ENCODE measurements at places on chromosomes 12 and 14. TPM values are rescaled to one million over a fixed set of nuclear protein-coding genes. Genes with fewer than 3 reads are reported as not detected.
A peak's percentile ranks its signal among the peaks of the same experiment; 100 is the strongest.

DHH gene
- not detected for total RNA-seq

CYP46A1 gene
- total RNA-seq, result not detected

MYF5 gene
- not detected for total RNA-seq

KLRC4 gene
- not detected for total RNA-seq

CIROP gene
- total RNA-seq, result not detected

RNASE8 gene
- not detected for total RNA-seq

GUCY2C gene
- not detected for total RNA-seq

ZC3H10 gene
- 3.5 TPM for total RNA-seq

NPFF gene
- total RNA-seq, result not detected

GRCh38 chr12:105986779-105987684, 151.7 kb downstream of the NUAK1 start:
- no peak for DNase-seq

DNA sequence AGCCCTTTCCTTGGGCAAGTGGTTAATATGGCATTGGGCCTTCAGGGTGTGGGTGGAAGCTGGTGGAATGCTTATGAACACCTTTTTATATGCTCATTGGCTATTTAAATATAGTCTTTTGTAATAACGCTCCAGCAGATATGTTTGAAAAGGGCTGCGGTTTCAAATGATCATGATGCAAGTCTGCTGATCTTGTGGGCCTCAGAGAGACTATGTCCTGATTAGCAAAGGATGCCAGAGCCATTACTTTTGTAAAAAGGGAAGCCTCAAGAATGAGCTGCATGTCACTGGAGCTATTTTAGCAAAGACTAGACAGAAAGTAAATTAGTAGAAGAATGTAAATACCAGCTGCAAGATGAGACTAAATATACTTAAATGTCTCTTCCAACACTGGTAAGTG, 200.5 kb downstream of the GXYLT1 start:
- no peak for DNase-seq

- DNase-seq, result no peak
Measured at GRCh38 chr14:28264306-28264705, 502.3 kb upstream of the FOXG1 start.

DNA sequence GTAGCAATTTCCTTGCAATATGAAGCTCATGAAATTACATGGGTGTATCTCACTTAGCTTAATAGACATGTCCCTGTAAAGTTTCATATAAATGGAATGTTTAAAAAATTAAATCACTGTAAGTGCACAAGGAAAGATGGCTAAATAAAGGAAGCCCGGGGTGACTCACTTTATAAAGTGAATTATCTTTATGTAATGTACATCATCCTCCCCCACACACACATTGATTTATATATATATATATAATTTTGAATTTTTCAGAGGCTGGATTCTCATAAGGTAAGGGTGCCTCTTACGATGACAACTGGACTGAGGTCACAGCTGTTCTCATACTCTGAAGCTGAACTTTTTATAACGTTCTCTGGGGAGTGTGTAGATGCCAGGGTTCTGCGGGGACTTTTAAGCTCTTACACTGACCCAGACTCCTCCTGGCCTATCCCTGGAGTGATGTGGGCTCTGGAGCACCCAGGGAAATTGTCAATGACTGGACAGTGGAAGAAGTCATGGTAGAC, 108.7 kb upstream of the HIF1A start:
- no peak for DNase-seq

GRCh38 chr12:50924439-50925341, 27.7 kb upstream of the HIGD1C start:
- DNase-seq, result peak; percentile 65

DNA sequence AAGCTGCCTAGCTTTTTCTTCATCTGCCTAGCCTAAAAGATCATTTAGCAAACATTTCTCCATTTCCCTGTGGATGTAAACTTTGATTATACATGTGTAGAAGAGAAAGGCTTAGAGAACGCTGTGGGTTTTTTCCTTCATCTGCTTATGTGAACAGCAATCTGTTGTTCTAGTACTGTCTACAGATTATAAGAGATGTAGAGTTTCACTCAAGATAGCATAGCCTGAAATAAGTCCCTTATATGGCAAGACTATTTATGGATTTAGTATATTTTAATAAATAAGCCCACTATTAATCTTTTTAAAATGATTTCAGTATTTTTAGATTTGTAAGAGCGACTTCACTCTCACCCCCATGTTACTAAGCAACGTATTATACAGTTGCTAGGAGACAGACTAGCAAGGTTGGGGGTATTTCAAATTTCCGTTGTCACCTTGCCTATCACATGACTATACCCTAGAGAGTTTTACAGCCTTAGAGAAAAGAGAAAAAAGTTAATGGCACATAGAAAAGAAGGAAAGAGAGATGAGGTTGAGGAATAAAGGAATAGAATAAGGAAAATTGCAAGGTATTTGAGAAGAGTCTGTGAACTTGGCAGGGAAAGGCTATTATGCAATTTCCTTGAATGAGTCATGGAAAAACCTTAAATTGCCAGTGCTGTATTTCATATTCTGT, 12.2 kb upstream of the TUBA1A start:
- DNase-seq, result no peak

DNA sequence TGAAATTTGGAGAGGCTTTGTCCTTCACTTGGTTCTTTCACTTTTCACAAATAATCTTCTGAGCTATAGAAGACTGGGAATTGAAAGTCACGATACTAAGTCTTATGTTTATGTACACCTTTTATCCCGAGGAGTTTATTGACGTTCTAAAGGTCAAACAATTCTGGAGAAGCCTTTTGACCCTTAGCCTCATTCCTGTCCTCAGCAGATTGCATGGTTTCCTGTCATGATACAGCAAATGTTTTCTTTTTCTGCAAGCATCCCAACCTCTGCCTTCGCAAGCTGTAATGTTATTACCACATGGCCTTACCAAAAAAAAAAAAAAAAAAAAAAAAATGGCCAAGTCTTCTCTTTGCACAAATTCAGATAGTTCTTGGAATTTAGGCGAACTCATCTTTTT, 411.7 kb upstream of the FLRT2 start:
- DNase-seq, result no peak

GRCh38 chr12:13606290-13606689, 375.1 kb downstream of the GRIN2B start:
- no peak for DNase-seq

GRCh38 chr12:53938326-53939140, at the start of gene HOXC13:
Gene HOXC13, plus strand, starts transcription at chr12:53938831. Its CDS starts 76 bp downstream, at chr12:53938907.
- peak; percentile 99 for DNase-seq

DNA sequence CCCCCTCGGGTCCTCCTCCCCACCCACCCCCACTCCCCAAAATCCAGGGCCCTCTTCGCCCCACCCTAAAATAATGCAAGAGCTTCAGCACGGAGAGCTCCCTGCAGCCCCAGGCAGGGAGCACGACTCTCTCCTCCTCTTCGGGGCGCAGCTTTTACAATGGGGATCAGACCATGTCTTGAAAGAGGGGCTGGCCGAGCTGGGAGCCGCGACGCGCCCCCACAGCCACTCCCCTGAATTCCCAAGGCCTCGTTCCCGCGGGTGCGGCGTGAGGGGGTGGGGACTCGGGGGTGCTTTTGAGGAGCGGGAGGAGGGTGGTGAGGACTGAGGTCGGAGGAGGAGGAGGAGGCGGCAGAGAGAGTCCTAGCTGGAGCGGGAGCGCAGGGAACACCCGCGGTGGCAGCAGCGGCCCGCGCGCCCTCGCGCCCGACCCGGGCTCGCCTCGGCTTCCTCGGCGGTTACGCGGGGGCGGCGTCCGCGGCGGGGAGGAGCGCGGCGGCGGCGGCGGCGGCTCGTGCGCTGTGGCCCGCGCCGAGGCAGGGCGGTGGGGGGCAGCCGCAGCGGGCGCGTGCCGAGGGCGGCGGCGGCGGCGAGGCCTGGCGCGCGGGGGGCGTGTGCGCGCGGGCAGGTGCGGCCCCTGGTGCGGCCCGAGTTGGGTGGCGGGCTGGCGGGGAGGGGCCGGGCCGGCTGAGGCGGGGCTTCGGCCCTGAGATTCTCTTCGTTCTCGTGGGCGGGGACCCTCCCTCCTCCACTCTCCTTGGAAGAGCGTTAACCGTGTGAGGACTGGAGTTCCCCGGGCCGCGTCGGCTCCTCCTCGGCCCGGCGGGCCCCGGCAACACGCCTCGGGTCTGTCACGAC, at the start of gene ANKS1B:
ANKS1B (minus strand) TSS at position 666 of the 858 bp plus-strand sequence. CDS start 699 bp downstream, outside the sequence.
- peak; percentile 69 for DNase-seq

DNA sequence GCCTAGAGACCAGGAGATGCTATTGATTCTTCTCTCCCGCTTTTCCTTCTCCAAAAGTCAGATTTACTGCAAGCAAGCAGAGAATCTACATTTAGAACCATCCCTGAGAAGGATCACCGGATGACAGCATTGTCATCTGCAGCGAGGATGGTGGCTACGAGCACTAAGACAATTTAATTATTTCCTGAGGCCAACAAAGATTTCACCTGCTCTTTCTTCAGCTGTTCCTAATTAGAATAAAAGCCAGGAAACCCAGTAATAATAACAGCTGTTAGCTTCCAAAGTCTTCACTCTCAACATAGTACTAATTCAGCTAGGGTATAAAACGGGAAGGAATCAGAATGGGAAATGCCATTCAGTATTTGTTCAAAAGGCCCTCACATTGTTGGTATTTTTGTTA, 53.3 kb downstream of the TMTC1 start:
- DNase-seq, result no peak

DNA sequence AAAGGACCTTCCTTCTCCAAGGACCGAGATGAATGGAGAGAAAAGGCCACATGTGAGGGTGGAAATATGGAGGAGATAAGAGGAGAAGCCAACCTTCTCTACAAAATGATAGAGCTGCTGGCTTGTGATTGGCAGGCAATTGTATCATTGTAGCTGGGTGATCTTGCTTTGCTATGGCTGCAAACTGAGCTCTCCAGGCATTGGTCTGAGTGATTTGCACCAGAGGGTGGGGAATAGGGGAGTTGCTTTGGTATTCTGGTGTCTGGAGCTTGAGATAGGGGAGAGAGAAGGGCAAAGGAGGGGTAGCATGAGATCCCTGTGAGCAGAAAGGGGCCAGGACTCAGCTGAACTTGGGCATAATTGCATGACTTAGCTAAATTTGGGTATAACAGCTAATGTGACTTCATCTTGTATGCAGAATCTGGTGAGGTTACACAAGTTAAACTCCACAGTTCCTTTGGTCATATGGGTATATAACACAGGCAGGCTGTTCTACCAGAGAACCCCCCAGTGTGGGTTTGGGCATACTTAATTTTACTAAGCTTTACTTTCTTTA, 72.0 kb downstream of the FOS start:
- DNase-seq, result no peak

DNA sequence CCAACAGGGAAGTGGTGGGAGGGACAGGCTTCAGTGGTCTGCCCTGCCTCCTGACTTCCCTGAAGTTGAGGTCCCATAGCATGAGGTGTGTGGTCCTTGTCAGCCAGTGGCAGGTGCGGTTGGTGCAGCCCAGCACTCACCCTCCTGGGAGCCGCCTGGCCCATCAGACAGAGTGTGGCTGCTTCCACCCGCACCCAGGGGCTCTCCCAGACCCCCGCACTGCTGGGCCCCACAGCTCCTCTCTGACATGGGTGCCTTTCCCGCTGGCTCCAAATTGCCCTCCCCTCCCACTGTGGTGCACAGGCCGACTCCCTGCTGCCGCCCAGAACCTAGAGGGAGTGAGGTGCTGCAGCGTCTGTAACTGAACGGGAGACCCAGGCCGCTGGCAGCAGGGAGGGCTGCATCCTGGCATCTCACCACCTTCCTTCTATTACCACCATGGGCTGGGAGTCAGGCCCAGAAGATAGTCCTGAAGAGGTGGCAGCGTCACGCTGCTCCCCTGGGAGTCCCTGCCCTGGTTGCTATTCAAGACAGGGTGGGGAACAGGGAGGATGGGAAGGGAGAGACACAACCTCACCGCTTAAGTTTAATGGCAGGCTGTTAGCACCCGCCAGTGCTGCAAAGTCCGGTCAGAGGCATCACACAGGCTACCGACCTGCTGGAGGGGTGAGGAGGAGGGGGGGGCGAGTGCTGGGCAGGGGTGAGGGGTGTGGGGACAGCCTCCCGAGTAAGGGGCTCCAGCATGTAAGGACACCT, 180.6 kb upstream of the PRMT8 start:
- DNase-seq, result no peak

Data from MG63 (cell line).